ENCODE measurements at places on chromosomes 4 and X.

DNA sequence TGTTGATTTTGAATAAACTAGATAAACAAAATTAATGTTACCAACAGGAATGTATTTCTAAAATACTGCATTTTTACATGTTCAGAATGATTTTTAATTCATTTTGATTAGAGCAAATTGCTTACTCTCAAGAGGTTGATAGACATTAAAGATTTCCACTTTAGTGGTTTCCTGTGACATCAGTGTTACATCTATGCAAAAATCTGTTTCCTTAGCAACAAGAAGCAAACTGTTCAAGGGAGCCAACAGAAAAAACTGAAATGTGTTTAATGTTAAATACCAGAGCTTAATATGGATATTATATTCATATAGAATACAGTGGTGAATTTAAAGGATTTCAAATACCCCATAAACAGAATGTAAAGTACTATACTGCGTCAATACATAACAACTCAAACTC, 277.8 kb downstream of the GABRG1 start:
- no peak for DNase-seq

DNA sequence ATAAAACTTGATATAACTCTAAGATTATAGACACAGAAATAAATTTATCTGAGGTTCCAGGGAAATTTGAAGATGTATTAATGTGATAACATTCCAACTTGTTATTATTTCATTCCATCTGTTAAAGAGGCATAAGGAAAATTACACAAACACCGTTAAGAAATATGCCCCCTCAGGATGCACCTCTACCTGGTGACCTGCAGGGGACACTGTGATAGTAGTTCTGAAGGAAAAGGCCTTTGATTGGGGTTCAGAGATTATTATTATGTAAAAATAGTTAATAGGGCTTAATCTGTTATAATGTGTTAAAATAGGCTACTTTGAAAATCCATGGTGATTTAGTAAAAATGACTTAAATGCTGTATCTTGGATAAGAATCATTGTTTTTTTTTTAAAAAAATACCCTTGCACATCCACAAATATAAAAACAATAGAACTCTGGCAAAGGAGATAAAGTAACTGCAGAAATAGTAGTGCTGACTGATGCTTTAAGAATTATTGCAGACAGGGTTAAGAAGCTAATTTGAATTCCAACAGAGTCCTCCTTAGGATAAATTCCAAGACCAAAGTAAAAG, 6.1 kb upstream of the ABRAXAS1 start:
- no peak for DNase-seq

- DNase-seq = no peak
Observed at GRCh38 chrX:106751407-106751806, 24.9 kb downstream of the RNF128 start.

DNA sequence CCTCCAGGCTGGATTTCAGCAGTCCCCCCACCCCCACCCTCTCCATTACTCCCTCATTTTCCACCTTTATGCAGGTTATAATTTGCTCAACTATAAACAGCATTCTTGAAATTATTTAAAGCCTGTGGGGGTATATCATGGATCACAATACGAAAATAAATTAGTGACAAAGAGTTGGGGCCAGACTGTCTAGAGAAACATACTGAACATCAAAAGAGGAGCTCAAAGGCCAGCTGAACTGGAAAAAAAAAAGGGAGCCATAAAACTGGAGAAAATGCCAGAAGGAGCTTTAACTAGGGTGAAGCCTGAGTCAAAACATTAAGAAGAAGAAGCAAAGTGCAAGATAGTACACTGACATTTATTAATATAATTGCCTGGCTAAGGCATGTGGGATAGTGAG, 137.8 kb downstream of the ANTXR2 start:
- no peak for DNase-seq

DNA sequence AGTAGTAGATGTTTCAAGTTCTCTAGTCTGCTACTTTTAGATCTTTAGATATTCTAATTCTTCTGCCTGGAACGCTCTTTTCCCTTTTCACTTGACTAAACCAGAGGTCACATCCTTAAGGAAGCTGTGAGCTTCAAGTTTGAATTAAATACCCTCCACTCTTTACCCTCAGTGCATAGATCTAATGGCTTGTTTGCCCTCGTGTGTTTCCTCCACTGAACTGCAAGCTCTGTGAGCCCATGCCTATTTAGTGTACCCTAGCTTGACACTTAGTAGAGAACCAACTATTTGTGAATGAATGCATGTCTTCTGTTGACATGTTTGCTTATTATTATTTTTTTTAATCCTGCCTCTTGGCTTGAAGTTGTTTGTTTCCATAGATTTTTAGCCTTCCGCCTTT, 138.3 kb downstream of the PDE5A start:
- DNase-seq = no peak

DNA sequence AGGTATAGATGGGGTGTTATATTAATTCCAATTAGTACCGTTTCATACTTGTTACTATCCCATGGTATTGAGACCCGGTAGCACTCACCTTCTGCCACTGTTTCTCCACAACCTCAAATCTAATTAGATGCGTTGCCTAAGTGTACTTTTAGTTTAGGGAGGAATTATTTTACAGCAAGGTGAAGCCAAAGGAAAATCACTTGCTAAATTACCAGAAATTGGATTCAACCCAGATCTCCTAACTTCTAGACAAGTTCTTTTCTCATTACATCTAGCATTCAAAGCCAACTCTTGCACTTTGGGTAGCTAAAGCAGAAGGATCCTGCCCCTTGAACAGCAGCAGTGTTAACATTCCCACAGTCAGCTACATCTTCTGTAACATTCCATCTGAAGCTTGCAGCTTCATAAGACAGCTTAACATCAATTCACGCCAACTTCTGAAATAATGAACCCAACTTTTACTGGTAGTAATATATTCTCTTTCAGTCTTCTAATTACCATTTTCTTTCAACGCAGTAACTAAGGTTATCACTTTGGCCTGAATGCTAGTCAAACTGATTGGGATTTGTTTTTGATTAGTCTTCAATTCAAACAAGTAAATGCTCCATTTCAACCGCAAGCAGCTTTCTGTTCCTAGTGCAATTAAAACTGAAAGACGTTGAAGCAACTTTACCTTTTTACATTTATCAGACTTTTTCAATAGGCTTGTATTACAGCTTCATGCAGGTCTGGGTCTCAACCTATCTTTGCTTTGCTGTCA, 934 bp upstream of the SEC31A start:
- DNase-seq = no peak

GRCh38 chrX:50108264-50108663, 92.5 kb downstream of the AKAP4 start:
- DNase-seq = no peak

- DNase-seq = no peak
Observed at GRCh38 chr4:44538534-44538933, 89.9 kb upstream of the KCTD8 start.

DNA sequence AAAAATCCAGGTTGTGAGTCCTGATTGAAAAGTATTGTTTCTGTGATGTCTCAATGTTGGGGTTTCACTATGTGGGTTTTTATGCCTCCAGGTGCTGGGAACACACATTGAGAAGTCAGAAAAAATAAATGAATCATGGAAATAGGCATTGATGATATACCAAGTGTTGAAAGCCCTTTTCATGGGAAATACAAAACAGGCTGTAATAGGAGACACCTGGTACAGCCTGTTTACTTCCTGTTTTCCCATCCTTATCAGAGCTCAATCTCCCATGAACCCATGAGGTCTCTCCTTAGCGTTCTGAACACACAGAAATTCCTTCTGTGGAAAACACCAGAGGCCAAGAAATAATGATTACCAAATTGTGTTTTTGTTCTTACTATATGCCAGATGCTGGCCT, 106.3 kb upstream of the BOD1L1 start:
- DNase-seq = no peak

- DNase-seq = no peak
Observed at GRCh38 chr4:98672583-98673287, 14.3 kb upstream of the TSPAN5 start.

GRCh38 chrX:42020225-42020624, 96.9 kb upstream of the CASK start:
- DNase-seq = no peak

- DNase-seq = no peak
Observed at GRCh38 chr4:87620491-87620890, 12.2 kb downstream of the DSPP start.

DNA sequence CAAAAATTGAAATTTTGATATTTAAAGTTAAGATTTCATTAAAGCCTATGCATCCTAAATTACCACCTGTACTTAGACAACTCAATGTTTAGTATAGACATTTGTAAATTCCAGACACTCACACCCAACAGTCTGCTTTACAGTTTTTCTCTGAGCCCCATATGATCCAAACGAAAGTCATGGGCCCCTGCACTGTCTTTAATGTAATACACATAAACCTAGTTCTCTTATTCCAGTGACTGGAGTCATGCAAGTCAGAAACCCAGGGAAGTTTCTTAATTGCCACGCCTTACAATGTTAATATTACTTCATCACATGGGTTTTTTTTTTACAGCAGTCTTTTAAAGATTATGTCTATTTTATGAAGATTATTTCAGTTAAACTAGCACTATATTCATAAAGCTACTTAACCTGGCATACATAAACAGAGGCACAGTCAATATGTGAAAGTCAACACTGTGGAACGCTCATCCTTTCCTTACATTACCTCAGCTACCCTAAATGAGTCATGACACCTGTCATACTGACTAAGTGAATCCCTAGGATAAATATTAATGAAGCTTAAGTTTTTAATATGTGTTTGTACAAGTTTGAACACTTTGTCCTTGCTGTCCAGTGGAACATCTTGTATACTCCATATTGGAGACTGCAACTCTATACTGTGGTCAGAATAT, 67.7 kb upstream of the H2AZ1 start:
- no peak for DNase-seq

GRCh38 chr4:102541697-102542096, 40.5 kb downstream of the NFKB1 start:
- DNase-seq = no peak

GRCh38 chrX:149476513-149476912, 28.6 kb downstream of the IDS start:
- no peak for DNase-seq

- DNase-seq = no peak
Observed at GRCh38 chr4:96375367-96375766, 535.5 kb downstream of the PDHA2 start.

- no peak for DNase-seq
Observed at GRCh38 chr4:95212692-95213091, 336.1 kb downstream of the UNC5C start.

GRCh38 chrX:3290561-3290960, 55.9 kb downstream of the MXRA5 start:
- no peak for DNase-seq

GRCh38 chrX:53237056-53237455, 12.0 kb upstream of the KDM5C start:
- no peak for DNase-seq

- no peak for DNase-seq
Observed at GRCh38 chr4:101682946-101683345, 107.6 kb upstream of the BANK1 start.

DNA sequence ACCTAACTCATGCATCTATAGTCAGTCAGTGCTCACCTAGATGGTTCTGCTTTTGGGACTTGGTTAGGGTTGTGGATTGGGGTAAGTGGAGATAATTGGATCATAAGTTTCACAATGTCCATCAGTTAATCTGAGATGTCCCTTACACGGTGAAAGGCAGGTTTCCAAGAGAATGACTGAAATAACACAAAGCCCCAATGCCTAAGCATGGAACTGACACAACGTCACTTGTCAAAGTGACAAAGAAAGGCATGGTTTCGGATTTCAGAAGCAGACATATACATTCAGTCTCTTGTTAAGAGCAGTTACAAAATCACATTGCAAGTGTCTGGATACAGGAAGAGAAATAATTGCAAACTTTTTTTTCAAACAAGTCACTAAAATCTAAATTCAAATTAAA, 1456.9 kb downstream of the TECRL start:
- no peak for DNase-seq

- no peak for DNase-seq
Observed at GRCh38 chrX:14673764-14674163, 144.4 kb downstream of the GLRA2 start.

DNA sequence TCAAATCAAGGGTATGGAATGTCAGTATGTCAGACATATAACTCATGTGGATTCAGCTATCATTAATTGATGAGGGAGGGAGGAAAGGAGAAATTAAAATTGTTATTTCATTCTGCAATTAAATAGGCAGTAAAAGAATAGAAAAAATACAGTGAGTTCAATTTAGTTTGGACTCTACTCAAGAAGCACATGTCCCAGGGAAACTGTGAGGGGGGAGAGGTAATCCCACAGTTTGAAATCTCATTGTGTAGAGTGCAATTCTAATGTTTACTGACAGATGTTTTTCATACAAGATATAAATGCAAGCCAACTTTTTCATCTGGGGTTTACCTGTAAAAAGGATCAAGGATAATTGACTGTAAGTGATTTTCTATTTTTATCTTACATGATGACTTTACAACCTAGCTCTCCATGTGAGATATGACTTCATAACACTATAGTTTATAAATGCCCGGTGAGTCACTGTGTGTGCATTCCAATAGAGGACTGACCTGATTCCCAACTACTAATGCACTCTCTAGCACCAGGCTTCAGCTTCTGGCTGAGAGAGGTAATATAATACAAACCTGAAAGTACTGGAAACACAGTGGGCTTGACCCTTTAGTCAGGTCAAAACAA, 35.2 kb upstream of the SCD5 start:
- no peak for DNase-seq

DNA sequence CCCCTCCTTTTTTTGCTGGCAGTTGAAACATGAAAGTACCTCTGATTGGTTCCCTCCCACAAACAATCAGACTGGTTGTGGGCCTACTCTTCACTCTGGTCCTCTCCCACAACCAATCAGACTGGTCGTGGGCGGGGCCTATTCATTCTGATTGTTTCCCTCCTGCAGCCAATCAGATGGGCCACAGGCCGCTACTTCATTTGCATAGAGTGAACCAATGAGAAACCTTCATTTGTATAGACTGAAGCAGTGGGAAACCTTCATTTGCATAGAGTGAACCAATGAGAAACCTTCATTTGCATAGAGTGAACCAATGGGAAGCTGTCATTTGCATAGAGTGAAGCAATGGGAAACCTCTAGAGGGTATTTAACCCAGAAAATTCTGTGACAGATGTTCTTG, 55.2 kb downstream of the TRMT44 start:
- no peak for DNase-seq

DNA sequence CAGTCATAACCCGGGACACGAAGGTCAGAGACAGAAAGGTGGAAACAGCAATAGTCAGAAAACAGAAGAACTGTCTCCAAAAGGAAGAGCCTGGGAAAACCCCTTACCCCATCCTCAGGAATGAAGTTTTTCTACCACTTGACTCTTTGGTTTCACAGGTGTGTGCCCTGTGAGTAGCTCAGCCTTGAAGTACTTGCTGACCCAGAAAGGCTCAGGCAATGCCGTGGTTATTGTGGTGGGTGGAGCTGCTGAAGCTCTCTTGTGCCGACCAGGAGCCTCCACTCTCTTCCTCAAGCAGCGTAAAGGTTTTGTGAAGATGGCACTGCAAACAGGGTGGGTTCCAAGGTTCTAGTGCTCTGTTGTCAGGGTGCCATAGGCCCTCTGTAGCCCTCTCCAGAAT, 24.4 kb downstream of the DGAT2L6 start:
- DNase-seq = no peak

- no peak for DNase-seq
Observed at GRCh38 chr4:82489076-82489475, 58.7 kb downstream of the ENOPH1 start.

All from CD4-positive, alpha-beta T cell (primary cell).